ENCODE measurements at places on chromosomes 4 and X. TPM values are rescaled to one million over a fixed set of nuclear protein-coding genes. Genes with fewer than 3 reads are reported as not detected.
A peak's percentile ranks its signal among the peaks of the same experiment; 100 is the strongest.

CPZ gene
- total RNA-seq: 0.83 TPM

SLC25A43 gene
- total RNA-seq: 5.4 TPM

TDO2 gene
- 2.4 TPM for total RNA-seq

SH3BP2 gene
- total RNA-seq: 16.9 TPM

PLP1 gene
- total RNA-seq: not detected

DNA sequence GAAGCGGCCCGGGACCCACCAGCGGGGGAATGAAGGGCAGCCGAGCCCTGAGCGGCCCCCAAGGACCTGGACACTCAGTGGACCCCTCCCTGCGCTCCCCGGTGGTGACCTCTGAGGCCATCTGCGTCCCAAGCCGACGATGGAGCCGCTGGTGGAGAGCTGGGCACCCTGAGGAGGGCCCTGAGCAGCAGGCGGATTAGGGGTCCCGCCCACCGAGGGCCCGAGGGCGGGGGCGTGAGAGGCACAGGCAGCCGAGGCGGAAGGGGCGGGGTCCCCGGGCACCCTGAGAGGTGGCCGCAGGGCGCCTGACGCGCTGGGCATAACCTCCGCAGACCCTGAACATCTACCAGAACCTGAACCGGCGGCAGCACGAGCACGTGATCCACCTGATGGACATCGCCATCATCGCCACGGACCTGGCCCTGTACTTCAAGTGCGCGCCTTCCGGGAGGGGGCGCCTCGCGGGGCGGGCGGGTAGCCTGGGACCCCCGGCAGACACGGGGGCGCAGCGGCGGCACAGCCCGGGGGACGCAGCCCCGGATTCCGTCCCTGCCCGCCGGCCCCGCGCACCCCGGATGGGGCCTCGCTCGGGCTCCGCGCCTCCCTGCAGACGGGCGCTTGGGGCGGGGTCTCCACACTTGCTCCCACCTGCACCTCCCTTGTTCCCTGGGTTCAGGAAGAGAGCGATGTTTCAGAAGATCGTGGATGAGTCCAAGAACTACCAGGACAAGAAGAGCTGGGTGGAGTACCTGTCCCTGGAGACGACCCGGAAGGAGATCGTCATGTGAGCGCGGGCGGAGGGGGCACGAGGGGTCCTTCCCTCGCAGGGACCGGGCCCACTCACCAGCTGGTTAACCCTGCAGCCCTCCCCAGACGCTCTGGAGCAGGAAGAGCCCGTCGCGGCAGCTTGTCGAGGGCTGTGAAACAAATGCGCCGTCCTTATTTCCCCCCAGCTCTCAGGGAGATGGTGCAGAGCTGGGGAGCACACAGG, 10.3 kb downstream of the ATP5ME start:
- DNase-seq: peak; percentile 60

- DNase-seq: no peak
Observed at GRCh38 chr4:98539741-98540140, 118.7 kb downstream of the TSPAN5 start.

- no peak for DNase-seq
Observed at GRCh38 chrX:74509989-74510388, 88.7 kb downstream of the SLC16A2 start.

DNA sequence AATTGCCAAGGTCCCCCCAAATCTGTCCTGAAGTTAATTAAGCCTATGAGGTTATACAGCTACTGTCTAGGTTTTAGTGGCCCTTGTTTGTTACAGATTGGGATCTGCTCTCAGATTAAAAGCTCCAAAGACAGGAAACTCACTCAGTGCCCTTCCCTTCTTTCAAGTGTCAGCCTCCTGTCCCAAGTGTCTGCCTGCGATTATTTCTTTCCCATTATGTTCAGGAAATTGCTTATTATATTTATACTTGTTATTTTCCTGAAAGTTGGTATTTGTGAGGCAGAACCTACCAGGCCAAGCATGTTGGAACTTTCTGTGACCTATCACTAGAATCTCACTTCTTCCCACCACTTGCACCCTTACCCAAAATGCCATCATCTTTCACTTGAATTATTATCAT, 173.2 kb downstream of the AREG start:
- DNase-seq: no peak

GRCh38 chr4:168051526-168051925, 40.8 kb upstream of the ANXA10 start:
- no peak for DNase-seq

GRCh38 chrX:39869846-39870601, 227.7 kb downstream of the BCOR start:
- DNase-seq: peak; percentile 90

DNA sequence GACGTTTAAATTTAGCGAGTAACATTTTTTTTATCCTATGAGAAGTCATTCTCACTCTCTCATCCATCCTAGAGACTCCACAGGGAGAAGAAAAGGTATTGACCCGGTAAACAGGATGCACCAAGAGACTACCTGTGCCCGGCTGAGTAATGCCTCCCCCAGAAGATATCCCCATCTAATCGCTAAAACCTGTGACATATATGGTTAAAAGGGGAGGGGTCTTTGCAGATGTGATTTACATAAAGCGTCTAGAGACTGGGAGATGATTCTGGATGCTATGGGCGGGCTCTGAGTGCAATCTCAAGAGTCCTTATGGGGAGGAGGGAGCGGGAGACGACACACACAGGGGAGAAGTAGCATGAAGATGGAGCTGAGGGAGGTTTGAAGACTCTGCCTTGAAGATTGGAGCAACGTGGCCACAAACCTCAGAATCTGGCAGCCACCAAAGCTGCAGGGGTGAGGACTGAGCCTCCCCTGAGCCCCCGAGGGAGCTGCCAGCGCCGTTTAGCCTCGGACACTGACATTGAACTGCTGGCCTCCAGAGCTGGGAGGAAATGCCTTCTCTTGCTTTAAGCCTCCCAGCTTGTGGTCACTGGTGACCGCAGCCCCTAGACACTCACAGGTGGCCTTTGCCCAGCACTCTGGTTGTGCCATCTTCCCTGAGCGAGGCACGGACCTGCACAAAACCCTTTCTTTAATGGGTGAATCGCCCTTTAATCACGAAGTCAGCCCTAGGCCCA, 11.2 kb downstream of the ABLIM2 start:
- no peak for DNase-seq

DNA sequence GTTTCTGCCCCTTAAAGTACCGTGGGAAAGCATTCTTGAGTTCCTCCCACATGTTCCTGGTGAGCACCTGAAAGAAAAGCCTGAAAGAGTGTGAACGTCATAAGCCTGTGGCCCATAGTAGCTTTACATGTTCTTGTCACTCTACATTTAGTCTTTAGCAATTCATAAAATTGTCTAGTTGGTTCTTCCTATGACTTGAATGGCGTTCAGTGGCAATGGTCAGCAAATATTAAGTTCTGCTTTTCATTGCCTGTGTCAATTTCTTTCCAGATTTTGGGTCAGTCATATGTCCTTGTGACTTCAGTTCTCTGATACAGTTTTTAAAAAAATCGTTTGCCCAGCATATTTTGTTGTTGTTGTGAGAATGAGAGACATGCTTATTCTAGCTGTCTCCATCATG, 650.0 kb upstream of the BOD1L1 start:
- DNase-seq: no peak

GRCh38 chrX:134418317-134419113, 41.5 kb upstream of the HPRT1 start:
- no peak for DNase-seq

DNA sequence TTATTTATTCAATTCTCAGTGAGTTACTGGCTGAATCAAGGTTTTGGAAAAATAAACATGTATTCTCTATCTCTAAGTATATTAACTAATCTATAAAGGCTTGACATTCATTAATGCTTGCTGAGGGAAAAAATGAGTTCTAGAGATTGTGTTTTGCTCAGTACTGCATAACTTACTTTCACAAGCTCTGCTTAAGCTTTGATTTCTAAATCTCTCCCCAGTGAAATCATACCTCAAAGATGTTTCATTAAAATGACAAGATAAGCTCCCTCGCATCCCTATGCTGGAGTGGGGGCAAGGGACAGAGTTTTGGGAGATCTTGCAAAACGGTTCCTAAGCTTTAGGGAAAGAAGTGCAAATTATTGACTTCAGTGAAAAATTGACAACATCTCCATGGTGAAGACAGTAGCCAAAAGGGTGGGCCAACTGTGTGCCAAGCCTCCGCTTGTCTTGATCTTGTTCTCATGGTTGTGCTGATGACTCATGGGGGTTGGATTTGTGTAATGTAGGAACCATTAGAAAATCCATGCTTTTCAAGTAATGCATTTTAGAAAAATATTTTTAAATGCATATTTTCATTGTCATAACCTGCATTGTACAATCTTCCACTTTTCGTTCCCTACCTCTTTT, 521.4 kb downstream of the RPA4 start:
- no peak for DNase-seq

DNA sequence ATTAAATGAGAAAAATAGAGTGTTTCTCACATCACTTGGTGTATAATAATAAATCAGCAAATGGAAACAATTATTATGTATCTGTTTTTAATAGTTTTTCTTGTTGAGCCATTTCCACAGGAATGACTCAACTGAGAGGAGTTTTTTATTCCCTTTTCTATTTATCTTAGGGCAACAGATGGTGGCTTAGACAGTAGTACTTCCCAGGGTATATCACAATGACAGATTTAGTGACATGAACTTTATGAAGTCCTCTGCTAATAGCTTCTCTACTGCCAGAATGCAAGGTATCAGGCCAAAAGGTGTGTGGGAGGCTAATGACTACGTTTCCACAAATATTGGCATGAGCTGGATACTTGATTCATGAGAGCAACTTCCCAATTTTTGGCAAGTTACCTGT, 126.7 kb downstream of the HTR2C start:
- DNase-seq: no peak

GRCh38 chr4:7705062-7705461, 234.6 kb downstream of the AFAP1 start:
- DNase-seq: no peak

GRCh38 chr4:84146300-84146959, 352.7 kb downstream of the NKX6-1 start:
- no peak for DNase-seq

GRCh38 chr4:2842687-2843262, 869 bp upstream of the ADD1 start:
- no peak for DNase-seq

DNA sequence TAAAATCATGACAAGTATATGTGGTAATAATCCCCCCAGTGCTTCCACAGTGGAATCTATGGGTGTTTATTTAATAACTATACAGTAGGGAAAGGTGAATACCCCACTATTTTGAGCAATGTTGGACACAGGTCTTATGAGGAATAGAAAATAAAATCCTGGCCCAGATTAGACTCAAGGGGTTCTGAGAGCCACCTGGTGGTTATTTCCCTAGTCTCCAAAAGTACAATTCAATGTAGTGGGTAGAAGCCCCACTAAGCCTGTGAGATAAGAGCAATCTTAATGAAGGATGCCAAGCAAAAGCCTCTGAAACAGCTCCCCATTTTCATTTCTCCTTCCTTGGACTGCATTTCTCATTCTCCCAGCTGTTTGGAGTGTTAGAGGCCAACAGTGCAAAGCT, 328.2 kb upstream of the NR3C2 start:
- DNase-seq: no peak

DNA sequence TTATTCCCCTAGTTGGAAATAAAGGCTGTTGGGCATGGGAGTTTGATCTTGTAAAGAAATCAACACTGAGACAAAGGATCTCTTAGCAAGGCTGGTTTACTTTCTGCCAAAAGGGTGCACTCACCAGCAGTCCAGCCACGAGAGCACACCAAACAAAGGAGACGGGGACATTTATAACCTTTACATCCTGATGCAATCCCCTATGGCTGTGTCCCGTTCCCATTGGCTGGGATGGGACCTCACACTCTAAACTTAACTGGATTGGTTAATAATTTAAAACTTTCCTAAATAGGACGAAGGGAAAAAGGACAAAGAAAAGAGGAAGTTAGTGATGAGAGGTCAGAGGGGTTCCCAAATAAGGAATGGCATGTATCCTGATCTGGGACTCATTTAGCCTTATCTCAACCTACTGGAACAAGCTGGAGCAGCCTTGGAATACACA, 17.9 kb downstream of the METAP1 start:
- no peak for DNase-seq

DNA sequence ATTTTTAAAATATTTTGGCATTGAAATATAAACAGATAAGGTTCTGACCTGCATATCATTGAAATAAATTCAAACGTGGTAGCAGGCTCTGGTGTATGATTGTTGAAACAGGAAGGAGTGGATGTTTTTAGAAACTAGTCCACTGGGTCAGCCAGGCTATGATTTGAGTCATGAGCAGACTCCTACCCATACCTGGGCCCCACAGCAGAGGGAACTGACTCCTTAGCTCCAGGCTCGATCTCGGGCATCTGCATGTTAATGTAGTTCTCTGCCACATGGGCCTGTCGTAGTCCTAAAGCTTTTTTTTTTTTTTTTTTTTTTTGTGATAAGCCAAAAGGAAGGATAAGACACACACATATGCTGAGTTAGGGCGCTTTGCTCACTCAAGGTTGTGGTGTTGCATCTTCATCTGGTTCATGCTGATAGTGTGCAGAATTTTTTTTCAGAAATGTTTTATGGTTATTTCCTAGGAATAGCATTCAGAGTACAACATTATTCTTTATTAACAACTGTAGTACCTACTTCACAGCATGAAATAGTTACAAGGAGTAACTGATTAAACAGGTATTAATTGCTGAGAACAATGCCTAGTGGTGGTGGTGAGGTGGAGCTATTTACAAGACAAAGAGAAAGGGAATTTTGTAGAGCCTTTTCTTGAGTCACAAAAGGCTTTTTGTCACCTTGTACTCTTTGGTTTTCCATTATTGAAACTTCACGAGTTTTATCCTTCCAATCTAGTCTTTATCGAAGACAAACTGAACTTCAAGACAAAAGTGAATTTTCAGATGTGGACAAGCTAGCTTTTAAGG, 27.3 kb downstream of the OFD1 start:
- DNase-seq: no peak

GRCh38 chr4:54433686-54434085, 204.6 kb downstream of the PDGFRA start:
- no peak for DNase-seq

DNA sequence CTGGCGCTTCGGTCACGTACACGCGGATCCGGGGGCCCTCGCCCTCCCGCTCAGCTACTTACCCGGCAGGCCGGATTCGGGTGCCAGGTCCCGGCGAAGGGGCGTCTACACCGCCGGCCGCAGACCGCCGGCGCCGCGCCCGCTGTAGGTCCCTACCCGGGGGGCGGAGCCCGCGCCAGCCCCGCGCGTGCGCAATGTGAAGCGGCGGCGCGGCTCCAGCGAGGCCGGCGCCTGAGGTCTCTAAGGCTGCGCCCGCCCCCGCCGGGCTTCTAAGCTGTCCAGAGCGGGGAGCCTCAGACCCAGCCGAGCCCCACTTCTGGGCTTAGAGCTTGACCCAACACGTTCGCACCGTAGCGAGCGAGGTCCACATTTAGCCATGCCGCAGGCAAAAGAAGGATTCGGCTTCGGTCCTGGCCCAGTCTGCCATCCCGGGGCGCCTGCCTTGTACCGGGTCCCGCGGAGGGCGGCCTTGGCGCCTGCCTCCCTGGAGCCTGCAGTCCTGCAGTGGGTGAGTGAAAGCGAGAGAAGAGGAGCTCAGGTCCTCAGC, at the start of gene ZNF518B:
TSS of gene ZNF518B (minus strand) at position 172 of the 547 bp plus-strand sequence. CDS start 11,098 bp downstream, outside the sequence.
- DNase-seq: peak; percentile 76

GRCh38 chr4:111838406-111838930, 306.8 kb upstream of the FAM241A start:
- no peak for DNase-seq

Measured in Daoy (cell line).